ENCODE measurements at places on chromosomes 3 and 15. TPM values are rescaled to one million over a fixed set of nuclear protein-coding genes. Genes with fewer than 3 reads are reported as not detected.

GRCh38 chr3:165796701-165797100 lies 40.5 kb downstream of the BCHE start:
- DNase-seq: no peak

TGM5 gene
- not detected for polyA plus RNA-seq

LOXL1 gene
- not detected for polyA plus RNA-seq

- no peak for DNase-seq
These were observed 51.4 kb downstream of the FEM1B start for GRCh38 chr15:68328964-68329363.

DNA sequence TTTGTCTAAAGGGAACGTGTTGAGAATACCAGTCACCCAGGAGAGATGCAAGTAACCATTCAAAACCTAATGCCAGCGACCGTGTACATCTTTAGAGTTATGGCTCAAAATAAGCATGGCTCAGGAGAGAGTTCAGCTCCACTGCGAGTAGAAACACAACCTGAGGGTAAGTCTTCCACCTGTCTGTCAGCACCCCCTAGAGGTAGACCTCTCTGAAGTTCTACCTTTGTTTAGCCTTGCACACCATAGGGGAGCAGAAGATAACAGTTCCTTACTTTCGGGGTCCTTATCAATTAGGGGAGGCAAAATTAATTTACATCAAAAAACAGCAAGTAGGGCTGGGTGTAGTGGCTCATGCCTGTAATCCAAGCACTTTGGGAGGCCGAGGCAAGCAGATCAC lies 124.4 kb downstream of the HCN4 start:
- DNase-seq: no peak

DNA sequence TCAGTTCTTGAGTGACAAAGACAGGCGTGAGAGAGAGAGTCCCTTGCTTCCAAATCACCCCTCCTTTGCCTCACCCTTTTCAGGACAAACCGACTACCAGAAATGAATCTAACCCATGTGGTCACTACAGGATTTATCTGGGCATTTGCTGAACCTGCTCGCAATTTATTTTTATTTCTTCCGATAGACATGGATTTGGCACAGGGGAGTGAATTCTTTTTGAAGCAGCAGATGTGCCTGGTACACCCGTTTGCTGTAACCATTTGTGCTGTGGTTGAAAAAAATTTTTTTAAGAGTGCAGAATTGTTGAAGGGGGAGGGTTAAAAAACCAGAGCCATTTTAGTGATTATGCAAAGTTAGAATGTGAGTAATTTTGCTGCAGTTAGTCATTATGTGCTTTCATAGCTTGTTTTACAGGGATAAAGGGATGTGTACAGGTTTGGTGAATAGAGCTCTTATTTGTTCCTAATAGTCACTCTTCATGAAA lies 442.0 kb downstream of the LPP start:
- DNase-seq: no peak

DNA sequence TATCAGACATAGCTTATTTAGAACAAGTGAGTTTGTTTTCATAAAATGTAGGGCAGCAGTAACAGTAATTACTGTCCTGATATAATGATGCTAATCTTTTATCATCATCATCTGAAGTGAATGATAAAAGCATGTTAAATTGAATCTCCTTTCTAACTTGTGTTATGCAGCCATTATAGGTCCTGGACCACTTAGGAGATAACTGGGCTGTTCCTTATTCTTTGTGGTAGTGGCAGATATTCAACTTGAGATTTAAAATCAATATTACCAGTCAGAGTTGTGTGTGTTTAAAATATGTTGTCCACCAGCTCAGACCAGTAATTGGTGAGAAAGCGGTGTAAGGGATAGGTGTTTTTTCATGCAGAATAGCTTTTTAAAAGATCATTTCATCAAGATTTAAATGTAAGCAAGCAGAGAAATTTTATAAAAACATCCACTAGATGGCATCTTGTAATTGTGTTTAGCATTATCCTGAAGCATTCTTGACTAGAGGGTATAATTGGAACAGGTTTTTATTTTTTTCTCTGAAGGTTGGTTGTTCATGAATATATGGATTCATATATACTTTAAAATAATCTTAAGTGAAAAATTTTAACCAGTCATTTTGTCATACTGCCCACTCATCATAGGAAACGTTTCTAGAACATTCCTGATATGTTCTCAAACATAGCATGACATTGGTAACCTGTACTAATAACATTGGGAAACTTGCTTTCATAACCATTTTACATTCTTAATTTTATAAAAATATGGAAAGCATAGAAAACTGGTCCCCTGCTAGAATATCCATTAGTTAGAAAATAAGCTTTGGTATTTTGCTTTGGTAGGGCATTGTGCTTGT lies 153.9 kb downstream of the BBX start:
- DNase-seq: no peak

- DNase-seq: no peak
These were observed 266.1 kb downstream of the ADAMTSL3 start for GRCh38 chr15:83919978-83920510.

- no peak for DNase-seq
These were observed 10.9 kb upstream of the TMEM158 start for GRCh38 chr3:45236964-45237363.

ALS2CL gene
- not detected for polyA plus RNA-seq

MYEF2 gene
- 3.5 TPM for polyA plus RNA-seq

GRCh38 chr3:186070996-186071395 lies 37.9 kb downstream of the ETV5 start:
- DNase-seq: no peak

DNA sequence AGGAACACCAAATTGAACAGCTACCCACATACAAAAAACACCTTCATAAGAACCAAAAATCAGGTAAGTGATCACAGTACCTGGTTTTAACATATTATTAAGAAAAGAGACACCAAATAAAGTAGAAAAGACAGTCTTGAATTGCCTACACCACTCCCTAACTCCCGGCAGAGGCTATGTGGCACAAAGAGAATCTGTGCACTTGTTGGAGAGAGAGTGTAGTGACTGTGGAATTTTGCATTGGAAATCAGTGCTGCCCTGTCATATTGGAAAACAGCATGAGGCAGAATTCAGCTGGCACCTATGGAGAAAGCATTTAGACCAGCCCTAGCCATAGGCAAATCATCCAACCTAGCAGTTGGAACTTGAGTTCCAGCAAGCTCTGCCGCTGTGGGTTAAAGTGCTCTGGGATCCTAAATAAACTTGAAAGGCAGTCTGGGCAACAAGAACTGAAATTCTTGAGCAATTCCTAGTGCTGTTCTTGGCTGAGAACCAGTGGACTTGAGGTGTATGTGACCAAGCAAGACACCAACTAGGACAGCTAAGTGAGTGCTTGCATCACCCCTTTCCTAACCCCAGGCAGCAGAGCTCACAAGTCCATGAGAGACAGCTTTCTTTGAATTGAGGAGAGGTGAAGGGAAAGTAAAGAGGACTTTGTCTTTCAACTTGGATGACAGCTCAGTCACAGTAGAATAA lies 969.6 kb upstream of the ALCAM start:
- no peak for DNase-seq

- DNase-seq: no peak
These were observed 20.2 kb upstream of the ERICH6 start for GRCh38 chr3:150723946-150724345.

DNA sequence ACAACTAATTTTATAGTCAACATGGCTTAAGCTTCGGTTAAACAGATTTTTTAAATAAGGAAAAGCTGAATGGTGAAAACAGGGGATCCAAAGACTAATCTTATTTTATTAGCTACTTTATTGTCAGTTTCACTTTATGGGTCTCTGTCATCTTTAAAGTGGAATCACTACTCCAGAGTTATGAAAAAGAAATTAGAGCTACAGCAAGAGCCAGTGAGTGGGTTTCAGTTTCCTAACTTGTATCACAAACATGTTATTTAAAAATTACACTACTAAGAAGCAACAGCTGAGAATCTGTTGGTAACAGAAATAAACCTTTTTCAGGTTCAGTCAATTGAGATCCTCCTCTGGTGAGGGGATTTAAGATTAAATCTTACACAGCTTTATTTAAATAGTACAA lies 10.0 kb downstream of the PHC3 start:
- DNase-seq: no peak

WHAMM gene
- 5.4 TPM for polyA plus RNA-seq

Measured in naive B cell (primary cell).